Kidney glomerular epithelial cell (primary cell): ENCODE measurements at places on chromosomes 4 and X.
A peak's percentile ranks its signal among the peaks of the same experiment; 100 is the strongest.

- DNase-seq, result peak; percentile 22
Observed at GRCh38 chr4:102268355-102268754, 76.9 kb downstream of the SLC39A8 start.

GRCh38 chr4:189494407-189494806, 446.3 kb upstream of the FRG1 start:
- no peak for DNase-seq

DNA sequence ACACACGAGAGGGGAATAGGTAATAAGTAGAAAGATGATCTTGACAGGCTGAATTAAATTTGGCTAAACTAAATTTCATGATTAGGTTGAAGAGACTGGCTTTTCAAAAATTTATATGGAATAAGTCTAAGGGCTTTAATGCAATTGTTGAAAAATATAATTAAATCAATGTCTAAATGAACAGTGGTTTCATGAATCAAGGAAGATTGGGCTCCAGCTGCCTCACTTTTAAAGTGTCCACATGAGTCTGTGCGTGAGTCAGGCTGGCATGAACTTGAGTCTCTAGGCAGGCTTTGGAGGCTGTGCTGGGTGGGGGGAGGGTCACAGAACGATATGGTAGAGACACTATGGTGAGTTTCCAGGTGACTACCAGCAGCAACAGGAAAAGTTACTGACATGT, 111.9 kb downstream of the SORBS2 start:
- no peak for DNase-seq

DNA sequence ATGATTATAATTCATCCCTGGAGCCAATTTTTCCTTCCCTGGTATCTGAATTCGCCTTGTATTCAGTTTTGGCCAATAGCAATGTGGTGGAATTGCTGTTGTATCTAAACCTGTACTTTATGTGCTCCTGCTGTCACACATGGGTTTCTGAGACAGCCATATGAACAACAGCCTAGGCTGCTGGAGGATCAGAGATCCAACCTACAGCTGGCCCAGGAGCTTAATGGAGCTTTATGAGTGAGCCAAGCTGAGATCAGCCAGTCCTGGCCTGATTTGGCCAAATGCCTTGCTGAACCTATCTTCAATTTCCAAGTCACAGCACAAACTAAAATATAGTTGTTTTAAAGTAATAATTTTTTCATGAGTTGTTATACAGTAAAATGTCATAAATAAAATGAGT, 1071.5 kb downstream of the PCDH7 start:
- DNase-seq, result no peak

GRCh38 chr4:2083826-2084160, 24.7 kb downstream of the NAT8L start:
- DNase-seq, result no peak

DNA sequence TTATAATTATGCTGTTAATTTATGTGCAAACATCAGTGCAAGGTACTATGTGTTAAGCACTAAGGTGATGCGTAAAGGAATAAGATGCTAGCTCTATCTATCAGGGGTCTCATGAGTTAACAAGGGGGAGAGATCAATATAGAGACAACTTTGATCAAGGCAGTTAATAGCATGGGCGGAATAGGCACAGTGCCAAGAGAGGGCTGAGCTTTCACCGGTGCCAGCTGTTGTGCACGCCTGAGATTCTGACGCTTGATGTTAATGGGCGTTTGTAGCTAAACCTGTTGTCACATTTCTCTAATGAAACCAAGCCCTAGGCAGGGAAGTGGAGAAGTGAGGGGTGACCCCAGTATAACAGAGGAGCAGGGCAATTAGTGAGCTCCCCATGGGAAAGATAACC, 86.0 kb upstream of the NMU start:
- no peak for DNase-seq

DNA sequence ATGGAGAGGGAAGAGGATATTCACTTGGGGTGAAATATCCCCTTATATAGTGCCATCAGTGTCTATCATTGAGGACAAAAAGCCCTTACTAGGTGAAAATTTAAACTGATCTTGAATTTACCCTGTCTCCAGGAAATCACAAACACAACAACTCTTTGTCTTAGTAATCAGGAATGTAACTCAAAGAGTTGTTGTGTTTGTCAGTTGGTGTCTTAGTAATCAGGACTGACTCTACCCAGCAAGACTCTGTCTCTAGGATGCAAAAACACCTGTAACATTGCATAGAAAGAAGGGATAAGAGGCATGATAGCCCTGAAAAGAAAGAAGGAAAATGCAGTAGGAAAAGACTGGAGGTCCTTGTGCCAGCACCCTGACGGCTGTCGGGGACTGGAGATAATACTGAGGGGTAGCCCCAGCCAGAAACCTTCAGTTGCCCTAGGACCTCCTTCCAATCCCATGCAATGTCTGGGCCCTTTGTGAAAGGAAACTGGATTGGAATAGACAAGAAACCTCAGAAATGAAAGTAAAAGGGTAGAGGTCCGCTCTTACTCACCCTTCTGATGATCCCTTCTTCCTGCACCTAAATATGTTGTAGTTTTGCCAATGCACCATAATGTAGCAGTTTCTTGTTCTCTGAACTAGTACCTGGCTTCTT, 45.3 kb downstream of the HMGB2 start:
- no peak for DNase-seq
